Trophoblast cell (in vitro differentiated cells and primary cell): ENCODE measurements at places on chromosomes 2 and 18.

DNA sequence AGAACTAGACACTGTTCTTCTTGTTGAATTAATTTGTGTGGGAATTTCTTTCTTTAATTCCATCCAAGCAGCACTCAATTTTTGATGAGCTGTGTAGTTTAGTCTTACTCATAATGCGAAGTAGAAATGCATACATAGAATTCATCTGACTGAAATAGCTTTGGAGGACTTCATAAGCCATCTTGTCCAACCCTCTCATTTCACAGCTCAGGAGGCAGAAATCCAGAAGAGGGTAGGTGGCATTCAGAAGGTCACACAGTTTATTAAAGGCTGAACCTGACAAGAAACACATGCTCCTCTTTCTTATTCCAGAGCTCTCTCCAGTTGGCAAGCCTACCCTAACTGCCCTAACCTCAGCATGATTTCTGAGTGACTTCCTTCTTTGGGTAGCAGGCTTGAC lies 169.2 kb upstream of the NOSTRIN start:
- no peak for DNase-seq

GRCh38 chr2:236712304-236712703 lies 142.7 kb downstream of the ACKR3 start:
- no peak for DNase-seq

- no peak for DNase-seq
Measured at GRCh38 chr18:10059610-10060468, 146.0 kb downstream of the VAPA start.

DNA sequence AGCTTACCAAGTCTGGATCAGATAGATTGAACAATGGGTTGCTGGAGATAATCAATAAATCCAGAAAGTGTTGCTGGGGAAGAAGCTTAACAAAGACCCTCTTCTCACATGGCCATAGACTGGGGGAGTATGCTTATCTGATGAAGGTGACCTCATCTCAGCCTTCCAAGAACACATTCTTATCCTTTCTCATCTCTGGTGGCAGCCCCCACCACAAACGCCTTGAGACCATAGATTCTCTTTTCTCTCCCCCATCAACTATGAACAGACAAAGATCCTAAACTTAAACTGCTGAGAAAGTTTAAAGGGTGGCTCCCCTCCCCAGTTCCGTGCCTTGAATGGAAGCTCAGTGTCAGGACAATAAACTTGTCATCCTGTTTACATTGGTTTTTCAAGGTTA lies 428.7 kb upstream of the TRIB2 start:
- no peak for DNase-seq

DNA sequence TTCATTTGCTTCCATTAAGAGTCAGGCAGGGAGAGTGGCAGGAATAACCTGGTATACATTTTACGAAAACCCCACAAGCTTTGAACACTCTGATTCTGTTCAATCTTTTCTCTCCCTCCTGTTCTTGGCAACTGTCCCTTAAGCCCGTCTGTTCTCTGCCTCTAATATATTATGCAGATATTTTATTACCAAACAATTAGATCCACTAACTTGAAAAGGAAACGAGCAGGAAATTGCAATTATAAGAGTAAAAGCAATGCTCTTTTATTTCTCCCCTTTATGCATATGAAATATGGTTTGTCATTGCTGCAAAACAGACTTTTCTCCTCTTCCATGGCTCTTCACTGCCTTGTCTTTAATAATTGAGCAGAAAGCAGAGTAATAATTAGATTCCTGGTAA lies 149.1 kb upstream of the CELF4 start:
- no peak for DNase-seq

DNA sequence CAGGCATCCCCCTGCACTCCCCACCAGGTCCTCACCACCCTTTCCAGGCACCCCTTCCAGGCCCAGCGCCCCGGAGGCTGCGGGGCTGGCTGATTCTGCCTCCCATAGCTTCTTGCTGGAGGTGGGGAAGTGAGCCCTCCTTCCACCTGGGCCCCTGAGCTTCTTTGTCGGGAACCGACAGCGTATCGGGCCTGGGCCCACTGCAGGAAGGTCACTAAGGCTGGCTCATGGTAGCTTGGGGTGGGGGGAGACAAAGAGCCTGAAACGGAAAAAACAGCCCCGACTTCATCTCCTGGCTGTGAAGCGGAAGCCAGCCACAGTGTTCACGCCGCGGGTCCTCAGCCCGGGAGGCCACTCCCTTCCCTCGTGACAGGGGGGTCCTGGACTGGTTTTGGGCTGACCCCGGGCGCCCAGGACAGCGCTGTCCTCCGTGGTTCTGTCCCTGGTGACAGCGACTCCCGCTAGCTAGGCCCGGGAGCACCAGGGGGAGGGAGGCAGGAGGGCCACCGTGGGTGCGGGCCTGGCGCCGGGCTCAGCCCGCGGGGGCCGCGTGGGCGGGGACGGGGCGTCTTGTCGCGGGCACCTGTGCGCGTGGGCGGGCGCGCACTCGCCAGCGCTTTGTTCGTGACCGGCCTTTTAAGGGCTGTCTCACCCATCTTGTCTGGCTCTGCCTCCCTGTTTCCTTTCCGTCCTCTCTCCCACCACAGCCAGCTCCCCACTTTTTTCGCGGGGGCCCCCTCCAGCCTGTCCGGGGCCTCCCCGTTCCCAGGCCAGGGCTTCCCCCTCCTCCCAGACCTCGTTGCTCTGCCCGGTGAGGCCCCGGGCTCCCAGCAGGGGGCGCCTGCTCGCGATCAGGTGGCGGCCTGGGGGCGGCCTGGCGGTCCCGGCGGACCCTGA lies 64.9 kb downstream of the DNMT3A start:
- DNase-seq: no peak

DNA sequence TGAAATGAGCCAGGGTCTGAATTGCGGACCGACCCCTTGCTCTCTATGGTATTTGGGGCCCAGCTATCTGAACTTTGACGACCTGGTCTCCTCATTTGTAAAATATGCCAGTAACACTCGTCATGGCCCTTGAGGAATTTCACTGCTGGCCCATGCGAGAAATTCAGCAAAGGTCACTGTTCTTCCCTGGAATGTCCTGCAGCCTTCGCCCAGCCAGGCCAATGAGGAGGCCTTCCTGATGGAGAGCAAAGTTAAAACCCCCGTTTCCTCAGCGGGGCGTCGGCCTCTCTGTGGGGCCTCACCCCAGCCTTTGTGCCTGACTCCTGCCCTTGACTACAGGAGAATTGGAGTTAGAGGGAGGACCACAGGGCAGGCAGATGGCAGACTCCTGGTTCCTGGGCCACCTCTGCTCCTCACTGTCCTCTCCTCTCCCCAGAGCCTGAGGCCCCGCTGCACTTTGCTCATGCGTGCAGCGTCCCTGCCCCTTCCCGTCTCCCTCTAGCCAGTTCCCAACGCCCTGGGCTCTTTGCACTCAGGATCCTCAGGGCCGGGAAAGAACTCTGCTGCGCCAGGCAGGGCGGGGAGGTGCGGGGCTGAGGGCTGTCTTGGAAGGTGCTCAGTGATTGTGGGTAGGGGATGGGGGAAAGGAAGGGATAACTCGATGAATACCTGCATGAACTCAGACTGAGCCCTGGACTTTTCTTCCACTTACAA lies 257.0 kb upstream of the RAB6C start:
- DNase-seq: peak; percentile 17

DNA sequence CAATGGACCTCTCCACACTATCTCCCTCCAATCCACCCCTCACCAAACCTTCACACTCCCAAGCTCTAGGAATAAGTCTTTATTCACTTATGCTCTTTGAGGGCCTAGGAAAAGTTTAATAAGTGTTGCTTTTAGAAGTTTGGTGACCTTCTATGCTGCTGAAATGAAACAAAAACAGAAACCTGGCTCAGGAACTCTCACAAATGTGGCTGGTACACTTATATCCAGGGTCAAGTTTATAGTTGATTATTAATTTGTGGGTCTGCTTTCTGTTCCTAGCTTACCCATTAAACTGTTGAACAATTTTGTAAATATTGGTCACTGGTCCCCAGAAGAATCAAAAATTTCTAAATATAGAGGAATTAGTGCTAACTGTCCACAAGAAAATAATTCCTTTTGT lies 14.2 kb upstream of the ANKRD44 start:
- DNase-seq: no peak
